ENCODE measurements at places on chromosomes 6 and 20. TPM values are rescaled to one million over a fixed set of nuclear protein-coding genes. Genes with fewer than 3 reads are reported as not detected.

The STK4 gene
- 20.2 TPM for total RNA-seq

The HS3ST5 gene
- not detected for total RNA-seq

The HLA-DRA gene
- 0.61 TPM for total RNA-seq

DNA sequence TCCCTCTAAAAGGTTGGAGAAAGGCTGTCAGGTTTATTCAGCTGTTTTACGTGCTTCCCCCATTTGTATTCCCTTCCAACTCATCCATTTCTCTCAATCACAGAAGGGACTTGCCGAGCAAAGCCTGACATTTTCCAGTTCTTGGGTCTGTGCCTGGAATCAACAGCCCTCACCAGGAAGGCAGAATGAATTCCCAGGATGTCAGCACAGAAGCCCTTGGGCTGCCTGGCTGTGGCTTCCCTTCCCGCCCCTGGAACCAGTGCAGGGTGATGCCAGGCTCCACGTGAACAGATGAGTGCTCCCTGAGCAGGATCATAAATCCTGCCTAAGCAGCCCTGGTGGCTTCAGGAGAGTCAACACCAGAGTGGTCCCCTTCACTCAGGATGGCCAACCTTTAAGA, 86.1 kb upstream of the CD83 start:
- no peak for DNase-seq

GRCh38 chr20:61708891-61709290, 356.8 kb downstream of the TAF4 start:
- no peak for DNase-seq

DNA sequence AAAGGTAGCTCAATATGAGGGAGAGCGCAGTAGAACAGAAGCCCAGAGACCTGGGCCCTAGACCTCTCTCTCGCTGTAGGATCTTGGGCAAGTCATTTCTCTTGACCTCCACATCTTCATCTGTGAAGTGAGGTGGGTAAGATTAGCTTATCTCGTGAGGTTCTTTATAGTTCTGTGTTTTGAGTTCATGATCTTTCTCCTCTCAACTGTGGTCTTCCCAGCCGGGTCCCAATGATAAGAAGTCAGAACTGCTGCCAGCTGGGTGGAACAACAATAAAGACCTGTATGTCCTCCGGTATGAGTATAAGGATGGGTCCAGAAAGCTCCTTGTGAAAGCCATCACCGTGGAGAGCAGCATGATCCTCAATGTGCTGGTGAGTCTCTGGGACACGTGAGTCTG, 6.9 kb downstream of the PSMF1 start:
- DNase-seq, result no peak
